LNCaP clone FGC (cell line): ENCODE measurements at places on chromosomes 7 and 10.

GRCh38 chr7:20107582-20107981 lies 109.6 kb downstream of the MACC1 start:
- peak; percentile 82 for DNase-seq

DNA sequence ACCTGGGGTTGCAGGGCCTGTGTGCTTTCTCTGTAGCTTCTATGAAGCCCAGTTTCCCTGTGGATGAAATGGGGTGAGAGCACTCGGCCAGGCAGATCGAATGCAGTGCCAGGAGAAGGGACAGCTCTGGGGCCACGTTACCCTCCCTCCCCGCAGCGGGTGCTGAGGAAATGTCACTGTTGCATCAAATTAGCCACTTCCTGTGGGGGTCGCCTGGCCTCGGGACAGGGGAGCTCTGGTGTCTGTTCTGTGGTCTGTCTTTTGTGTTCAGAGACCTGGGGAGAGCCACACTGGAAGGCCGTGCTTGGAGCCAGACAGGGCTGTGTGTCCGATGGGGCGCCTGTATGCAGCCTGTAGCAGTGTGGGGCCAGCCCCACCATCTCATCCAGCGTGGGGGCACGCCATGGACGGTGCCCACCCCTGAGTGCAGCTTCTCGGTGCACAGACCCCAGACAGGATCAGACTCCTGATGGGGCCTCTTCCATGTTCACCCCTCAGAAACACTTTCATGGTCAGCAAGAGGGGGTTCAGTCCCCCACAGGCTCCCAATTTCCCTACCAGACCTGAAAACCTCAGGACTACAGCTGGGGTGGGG lies 13.6 kb downstream of the TTYH3 start:
- DNase-seq: no peak

- peak; percentile 65 for DNase-seq
Observed at GRCh38 chr10:67492317-67493019, 203.5 kb downstream of the CTNNA3 start.

DNA sequence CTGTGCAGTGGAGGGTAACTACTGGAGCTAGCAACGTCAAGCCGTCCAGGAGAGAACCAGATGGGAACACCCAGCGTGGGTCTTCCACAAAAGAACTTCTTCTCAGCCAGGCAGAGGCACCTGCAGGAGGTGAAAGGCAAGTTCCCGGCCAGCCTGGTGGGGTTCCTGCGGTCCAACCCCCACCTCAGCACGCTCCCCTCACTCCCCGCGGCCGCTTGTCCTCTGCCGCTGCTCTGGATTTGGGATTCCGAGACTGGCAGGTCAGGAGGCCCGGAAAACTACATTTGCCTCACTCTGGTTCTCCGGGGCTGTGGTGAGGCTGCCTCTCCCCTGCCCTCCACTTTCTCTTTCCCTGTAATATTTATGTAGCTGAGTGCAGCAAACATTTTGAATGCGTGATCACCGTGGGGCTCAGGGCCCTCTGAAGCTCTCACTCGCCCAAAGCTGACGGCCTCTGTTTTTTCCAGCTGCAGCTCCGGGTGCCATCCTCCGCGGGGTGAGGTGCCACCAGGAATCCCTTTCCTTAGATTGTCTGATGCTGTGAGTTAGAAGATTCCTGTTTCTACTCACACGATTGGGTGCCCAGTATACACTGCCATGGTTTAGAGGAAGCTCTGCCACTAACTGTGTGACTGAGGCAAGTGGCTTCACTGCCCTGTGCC lies 366.9 kb downstream of the DNAJB6 start:
- DNase-seq: no peak

GRCh38 chr10:126143117-126143516 lies 245.2 kb downstream of the ADAM12 start:
- no peak for DNase-seq

DNA sequence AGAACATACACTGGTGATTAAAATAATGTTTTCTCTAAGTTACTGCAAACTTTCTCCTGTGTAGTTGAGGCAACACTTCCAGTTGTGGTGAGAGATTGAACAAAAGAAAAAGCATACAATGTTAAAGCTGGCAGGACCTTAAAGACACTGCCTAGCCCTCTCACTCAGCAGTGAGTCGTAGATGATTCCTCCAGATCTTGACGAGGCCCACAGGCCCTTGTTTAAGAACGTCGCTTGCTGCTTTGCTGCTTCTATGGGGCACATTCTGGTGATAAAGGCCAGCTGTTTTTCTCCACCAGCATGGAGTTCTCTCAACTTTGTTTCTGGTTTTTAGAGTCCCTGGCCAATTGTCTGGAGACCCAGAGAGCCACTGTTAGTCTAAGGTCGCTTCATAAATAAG lies 2.8 kb upstream of the DENND11 start:
- DNase-seq: no peak

DNA sequence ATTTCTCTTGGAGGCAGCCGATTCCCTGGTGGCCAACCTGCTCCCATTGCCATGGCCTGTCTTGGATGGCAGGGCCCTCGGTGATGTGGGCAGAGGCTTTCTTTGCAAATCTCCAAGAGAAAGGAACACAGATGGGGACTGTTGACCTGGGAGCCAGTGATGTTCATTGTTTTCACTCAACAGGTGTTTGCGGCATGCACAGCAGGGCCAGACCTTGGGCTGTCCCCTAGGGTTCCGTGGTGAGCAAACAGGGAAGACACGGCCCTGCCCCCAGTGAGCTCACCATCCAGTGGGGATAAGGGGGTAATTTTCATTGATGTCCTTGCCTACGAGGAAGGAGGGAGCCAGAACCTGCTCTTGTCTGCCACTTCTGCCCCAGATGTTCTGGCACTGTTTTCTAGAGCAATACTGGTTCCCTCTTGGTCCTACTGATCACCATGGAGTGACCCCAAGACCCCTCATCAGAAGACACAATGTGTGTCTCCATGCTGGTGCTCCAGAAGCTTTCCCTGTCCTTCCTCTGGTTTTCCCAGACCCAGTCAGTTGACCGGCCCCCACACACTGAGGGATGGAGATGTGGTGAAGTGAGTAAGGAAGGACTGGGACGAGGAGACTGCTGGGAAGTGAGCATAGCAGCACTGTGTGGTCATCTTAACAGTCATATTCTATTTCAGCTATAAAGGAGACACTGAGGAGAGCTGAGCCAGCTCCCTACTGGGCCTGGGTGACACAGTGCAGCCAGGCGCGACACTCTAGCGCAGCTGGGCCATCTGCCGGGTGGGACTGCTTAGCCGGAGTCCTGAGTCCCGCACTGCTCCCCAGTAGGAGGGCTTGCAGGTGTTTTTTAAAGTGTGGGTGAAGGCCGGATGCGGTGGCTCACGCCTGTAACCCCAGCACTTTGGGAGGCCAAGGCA lies 20.4 kb upstream of the FIGNL1 start:
- no peak for DNase-seq

- no peak for DNase-seq
Observed at GRCh38 chr10:131850383-131850870, 50.4 kb upstream of the PPP2R2D start.

DNA sequence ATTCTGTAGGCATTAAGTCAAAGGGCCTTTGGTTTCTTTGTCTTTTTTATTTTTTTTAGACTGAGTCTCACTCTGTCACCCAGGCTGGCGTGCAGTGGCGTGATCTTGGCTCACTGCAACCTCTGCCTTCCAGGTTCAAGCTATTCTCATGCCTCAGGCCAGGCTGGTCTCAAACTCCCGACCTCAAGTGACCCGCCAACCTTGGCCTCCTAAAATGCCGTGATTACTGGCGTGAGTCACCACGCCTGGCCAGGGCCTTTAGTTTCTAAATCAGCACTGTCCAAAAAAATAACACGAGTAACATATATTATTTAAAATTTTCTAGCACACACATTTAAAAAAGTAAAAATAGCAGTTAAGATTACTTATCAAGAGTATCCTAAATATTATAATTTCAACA lies 11.1 kb upstream of the ACSL5 start:
- peak; percentile 49 for DNase-seq
